Non-pigmented ciliary epithelial cell (primary cell): ENCODE measurements at places on chromosomes 7 and 10.

DNA sequence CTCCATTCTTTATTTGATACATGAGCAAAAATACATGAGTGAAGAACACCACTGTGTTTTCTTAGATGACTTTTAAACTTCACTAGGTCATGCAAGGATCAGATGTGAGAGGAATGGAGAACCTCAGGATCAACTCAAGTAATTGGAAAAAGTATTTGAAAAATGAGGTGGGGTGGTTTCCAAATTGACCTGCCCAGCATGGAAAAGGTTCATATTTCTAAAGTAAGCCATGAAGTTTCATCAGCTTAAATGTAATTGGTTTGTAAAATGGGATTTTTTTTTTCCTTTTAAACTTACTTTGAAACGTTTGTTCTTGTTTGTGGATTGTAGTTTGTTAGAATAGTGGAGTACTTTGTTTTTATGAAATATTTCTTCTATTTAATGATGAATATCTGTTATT, 134.8 kb downstream of the MLLT10 start:
- no peak for DNase-seq

- no peak for DNase-seq
Observed at GRCh38 chr7:99626661-99627060, 9.9 kb downstream of the ZSCAN25 start.

DNA sequence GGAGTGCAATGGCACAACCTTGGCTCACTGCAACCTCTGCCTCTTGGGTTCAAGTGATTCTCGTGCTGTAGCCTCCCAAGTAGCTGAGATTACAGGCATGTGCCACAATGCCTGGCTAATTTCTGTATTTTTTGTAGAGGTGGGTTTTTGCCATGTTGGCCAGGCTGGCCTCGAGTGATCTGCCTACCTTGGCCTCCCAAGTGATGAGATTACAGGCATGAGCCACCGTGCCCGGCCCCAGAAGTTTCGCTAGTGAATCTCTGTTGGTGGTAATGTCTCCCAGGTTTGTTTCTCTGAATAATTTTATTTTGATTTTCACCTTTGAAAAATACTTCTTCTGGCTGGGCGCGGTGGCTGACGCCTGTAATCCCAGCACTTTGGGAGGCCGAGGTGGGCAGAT, 58.8 kb downstream of the ABRAXAS2 start:
- DNase-seq: no peak

GRCh38 chr10:14329746-14330173, 964 bp downstream of the FRMD4A start:
- no peak for DNase-seq

DNA sequence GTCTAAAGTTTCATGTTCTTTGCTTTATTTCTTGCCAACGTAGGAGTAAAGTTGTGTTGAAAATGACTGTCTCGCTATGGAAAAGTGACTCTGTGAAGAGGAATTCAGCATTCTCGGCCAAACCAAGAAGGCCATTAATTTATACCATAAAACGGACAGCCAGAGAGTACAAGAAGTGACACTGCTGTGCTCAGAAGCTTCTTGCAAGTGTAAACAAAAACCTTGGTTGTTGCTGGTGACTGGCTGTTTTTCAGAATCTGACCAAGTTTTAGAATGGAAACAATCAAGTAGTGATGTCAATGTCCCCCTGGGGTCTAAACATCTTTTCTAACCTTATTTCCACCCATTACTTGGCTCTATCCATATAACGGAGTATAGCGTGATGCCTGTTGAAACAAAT, 201.9 kb downstream of the INHBA start:
- DNase-seq: no peak

DNA sequence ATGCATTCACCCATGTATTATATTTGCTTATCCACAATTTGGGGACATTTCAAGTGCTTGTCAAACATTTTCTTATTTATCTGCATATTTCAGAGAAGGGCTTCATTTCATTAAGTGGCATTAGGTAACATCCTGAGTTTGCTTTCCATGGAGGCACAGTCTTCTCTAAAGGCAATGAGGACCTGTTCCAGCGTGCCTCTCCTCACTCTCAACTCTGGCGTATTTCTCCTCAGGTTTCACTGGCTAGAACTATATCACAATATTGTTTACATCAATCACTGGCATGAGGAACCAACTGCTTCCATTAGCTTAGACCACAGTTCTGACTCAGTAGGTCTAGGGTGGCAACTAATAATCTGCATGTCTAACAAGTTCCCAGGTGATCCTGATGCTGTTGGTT, 177.2 kb downstream of the TAX1BP1 start:
- no peak for DNase-seq

- DNase-seq: no peak
Observed at GRCh38 chr7:95993380-95993779, 221.0 kb downstream of the DYNC1I1 start.

GRCh38 chr7:4714767-4715409, 32.8 kb downstream of the FOXK1 start:
- DNase-seq: no peak

DNA sequence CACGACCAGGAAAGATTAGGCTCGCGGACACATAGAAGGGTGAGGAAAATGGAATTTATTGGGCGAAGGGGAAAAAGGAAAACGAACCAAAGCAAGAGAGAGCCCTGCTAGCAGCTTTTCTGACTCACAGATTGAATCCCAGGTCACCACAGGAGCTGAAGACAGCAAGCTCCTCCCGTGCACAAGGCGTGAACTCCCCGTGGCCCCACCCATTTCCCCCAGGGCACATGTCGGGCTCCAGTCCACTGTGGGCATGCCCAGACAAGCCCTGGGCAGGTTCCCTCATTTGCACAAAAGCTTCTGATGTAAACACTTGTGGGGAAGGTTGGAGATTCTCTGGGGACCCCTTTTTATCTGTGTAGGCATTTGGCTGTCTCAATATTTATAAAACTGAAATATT, 582.4 kb downstream of the SUGCT start:
- no peak for DNase-seq

- DNase-seq: no peak
Observed at GRCh38 chr7:3482147-3482921, 181.3 kb downstream of the SDK1 start.

- DNase-seq: no peak
Observed at GRCh38 chr10:80191589-80192270, 13.6 kb downstream of the ANXA11 start.

GRCh38 chr7:105654095-105654686, 72.9 kb upstream of the EFCAB10 start:
- DNase-seq: no peak

DNA sequence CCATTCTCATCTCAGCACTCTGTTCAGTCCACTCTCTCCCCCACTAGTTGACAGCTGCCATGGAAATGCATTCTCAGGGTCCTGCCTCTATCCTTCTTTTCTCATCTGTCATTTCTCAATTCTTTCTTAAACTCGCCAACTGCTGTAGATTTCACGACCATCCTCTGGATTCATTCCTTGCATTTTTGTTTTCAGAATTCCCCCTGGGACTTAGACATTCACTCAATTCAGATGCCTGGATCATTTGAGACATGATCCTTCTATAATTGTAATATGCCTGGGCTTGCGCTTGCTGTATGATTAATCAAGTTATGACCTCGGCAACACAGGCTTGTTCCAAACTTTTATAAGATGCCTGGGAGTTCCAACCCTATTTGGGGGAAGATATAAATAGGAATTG, 104.5 kb downstream of the RAB11FIP2 start:
- DNase-seq: no peak

GRCh38 chr10:67476201-67476600, 219.8 kb downstream of the CTNNA3 start:
- no peak for DNase-seq

DNA sequence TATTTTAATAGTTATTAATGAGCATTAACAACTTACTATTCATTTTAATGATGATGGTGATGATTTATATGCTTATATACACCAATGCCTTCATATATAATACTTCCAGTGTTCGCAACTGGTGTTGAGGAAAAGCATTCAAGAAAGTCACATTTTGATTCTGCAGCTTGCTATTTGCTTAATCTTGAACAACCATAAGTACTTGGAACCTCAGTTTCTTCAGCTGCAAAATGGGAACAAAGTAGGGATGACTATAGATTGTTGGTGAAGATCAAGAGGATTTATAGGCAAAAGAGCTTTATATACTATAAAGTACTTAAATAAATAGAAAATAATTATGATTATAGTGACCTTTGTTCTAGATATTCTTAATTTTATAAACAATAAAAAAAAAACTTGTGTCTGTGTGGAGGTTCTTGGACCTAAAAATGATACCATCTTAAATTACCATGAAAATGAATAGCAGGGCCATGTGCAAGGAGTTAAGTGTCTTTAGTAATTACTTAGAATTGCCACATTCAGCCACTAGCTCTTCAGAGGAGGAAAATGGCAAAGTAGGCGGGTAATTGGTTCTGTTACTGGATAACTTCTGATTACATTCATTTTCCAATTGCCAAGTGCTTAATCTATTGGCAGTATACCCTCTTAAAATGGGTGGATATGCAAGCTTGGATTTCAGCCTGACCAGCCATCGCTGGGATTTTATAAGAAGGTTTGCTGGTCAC, 4.5 kb downstream of the ARID5B start:
- no peak for DNase-seq

- DNase-seq: no peak
Observed at GRCh38 chr7:27703181-27703580, 36.8 kb upstream of the TAX1BP1 start.

GRCh38 chr7:73717025-73717807, 2.3 kb downstream of the STX1A start:
- DNase-seq: no peak

DNA sequence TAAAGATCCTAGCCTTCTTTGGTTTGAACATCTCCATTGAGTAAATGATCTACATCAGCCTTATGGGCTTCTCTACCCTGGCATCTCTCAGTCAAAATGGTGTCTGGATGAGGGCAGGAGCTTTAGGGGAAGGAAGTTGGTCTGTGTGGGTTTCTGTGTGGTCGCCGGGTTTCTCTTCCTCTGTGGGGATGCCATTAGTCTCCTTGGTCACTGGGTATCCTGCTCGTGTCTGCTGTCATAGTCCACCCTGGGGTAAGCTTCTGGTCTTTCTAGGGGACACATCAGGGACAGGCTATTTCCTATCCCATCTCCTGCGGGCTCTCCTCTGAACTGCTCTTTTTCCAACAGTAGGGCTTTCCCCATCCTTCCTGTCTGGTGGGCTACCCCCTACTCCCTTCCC, 150.3 kb upstream of the NPY start:
- DNase-seq: no peak

DNA sequence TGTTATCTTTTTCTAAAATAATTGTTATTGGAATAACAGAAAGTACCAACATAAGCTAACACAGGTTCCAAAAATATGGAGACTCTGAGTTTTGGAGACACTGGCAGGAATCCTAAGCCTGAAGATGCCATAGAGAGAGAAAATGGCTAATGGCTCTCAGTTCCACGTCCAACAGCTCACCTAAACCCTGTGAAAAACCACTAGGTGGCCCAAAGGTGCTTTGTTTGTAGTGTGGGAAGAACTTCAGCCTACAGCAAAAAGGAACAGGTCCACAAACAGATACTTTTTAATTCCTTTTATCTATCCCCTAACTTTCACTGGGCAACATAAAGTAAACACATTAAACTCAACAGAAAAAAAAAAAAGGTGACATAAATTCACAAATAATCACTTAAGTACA, 272.3 kb downstream of the SEMA3D start:
- no peak for DNase-seq

GRCh38 chr7:114786455-114786854, 135.4 kb upstream of the MDFIC start:
- no peak for DNase-seq

DNA sequence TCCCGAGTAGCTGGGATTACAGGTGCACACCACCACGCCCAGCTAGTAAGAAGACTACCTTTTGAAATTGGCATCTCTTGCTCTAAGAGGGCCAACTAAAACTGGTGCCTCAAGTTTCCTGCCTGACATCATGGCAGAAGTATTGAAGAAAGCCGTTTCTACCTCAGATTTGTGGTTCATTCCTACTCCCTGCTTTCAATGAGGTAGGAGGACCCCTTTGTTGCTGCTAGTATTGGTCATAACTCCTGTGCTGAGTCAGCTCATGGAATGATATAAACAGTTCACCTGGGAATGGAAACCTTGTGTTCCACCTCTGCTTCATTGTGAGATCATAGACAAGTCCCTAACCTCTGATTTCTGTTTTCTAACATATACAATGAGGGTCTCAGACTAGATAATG, 82.8 kb downstream of the CDK6 start:
- no peak for DNase-seq

GRCh38 chr10:116599991-116600390, 9.2 kb downstream of the PNLIPRP1 start:
- DNase-seq: no peak

DNA sequence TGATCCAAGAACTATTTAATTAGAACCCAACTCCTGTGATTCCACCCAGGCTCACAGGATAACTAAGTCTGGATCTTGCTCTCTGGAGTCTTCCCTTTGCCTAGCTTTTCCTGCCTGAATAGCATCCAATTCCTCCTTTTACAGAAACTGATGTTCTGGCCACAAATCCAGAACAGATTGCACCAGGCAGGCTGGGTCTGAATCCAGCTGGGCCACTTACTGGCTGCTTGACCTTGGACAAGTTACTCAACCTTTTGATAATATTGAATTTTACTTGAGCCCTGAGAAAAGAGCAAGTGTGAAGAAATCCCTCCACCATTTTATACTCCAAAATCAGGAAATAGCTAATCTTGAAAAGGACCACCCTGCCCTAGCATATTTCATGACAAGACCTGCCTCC, 55.5 kb upstream of the SLC35G1 start:
- DNase-seq: no peak

- no peak for DNase-seq
Observed at GRCh38 chr10:94186722-94187121, 176.0 kb downstream of the NOC3L start.

GRCh38 chr7:152931633-152932032, 172.1 kb downstream of the ACTR3B start:
- DNase-seq: no peak

DNA sequence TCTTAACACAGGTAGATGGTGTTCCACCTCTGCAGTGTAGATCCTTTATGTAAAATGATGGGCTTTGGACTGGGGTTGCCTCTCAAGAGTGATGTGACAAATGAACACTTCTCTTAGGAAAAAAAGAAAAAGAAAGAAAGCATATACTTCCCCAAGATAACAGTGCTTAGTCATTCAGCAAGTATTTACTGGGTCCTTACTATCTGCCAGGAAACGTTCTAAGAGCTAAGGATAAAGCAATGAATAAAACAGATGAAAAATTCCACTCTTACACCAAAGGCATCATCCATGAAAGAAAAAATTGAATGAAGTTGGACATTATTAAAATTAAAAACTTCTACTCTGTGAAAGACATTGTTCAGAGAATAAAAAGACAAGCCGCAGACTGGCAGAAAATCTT, 177.3 kb downstream of the C7orf25 start:
- DNase-seq: peak; percentile 15

DNA sequence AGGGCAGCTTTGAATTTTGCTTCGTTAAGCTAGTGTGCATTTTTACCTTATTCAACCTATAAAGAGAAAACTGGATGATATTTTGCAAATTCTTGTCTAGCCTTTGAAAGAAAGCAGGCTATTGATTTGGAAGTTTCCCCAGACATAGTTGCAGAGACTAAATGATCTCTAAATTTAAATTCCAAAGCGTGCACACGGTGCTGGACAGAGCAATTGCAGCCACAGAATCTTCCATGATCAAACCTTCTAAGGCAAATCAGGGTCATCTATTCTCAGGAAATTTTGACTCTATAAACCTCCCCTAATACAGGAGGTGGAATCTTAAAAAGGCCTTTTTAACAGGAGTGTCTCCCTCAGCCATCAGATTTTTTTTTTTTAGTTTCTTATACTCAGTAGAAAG, 159.9 kb downstream of the MDFIC start:
- DNase-seq: no peak

GRCh38 chr10:97059006-97059871, 126.5 kb downstream of the SLIT1 start:
- no peak for DNase-seq
